ENCODE measurements at places on chromosomes 1 and 21.

- no peak for DNase-seq
Measured at GRCh38 chr1:221336126-221336525, 405.8 kb downstream of the DUSP10 start.

DNA sequence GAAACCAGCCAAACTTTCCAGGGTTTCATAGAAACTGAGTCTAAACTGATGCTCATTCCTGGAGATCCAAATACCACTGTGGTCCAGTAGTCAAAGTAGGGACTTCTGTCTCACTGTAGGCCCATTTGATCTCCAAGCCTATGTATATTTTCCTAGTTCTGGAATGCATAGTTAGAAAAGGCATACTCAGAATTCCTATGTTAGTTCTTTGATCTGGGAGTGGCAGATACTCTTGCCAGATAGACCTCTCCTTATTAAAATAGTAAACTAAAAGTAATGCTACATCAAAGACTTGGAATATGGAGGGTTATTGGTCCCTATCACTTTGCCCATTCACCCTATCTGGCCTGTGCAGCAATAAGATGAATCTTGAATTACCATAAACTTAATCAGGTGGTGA lies 10.4 kb upstream of the SGIP1 start:
- DNase-seq: no peak

DNA sequence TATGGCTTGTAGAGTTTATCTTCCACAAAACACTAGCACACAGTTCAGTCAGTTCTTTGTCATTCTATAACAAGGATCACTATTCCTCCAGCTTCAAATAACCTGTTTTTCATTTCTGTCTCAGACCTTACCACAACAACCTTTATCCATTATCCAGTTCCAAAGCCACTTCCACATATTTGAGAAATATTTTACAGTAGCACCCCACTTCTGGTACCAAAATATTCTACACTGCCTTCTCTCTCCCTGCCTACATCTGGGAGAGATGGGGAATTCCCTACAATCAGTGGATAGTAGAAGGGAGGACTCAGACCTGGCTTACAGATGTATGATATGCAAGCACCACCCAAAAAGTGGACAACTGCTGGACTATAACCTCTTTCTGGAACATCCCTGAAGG lies 651.4 kb downstream of the ADGRL2 start:
- DNase-seq: no peak

DNA sequence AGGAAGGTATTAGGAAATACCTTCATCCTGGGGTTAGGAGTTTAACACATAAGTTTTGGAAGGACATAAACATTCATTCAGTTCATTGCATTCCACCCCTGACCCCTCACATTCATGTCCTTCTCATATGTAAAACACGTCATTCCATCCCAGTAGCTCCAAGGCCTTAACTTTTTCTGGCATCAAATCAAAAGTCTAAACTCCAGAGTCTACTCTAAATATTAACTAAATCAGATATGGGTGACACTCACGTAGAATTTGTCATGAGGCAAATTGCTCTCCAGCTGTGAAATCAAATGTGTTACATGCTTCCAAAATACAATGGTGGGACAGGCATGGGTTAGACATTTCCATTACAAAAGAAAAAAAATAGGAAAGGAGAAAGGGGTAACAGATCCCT lies 298.2 kb upstream of the LRRC7 start:
- no peak for DNase-seq

- DNase-seq: peak; percentile 18
Measured at GRCh38 chr1:56645677-56646305, 677 bp downstream of the PRKAA2 start.

GRCh38 chr1:183215076-183215720 lies 29.1 kb downstream of the LAMC2 start:
- DNase-seq: peak; percentile 63

DNA sequence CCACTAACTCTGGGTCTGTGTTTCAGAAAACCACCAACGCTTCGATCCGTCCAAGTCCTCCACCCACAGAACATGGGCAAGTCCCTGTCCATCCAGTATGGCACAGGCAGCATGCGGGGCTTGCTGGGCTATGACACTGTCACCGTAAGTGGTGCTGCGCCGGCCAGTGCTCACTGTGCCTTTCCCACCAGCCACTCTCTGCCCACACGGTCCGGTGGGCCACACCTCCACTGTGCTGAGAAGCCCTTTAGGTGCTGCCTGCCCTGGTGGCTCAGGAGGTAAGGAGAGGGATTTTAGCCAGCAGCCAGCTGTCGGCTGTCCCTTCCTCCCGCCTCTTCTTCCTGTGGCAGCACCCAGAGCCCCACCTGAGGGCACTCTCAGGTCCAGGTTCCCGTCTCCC lies 33.9 kb downstream of the PROK1 start:
- DNase-seq: no peak

GRCh38 chr1:154352245-154352580 lies 26.9 kb downstream of the ATP8B2 start:
- DNase-seq: no peak

GRCh38 chr1:239899747-239900146 lies 191.9 kb upstream of the FMN2 start:
- no peak for DNase-seq

DNA sequence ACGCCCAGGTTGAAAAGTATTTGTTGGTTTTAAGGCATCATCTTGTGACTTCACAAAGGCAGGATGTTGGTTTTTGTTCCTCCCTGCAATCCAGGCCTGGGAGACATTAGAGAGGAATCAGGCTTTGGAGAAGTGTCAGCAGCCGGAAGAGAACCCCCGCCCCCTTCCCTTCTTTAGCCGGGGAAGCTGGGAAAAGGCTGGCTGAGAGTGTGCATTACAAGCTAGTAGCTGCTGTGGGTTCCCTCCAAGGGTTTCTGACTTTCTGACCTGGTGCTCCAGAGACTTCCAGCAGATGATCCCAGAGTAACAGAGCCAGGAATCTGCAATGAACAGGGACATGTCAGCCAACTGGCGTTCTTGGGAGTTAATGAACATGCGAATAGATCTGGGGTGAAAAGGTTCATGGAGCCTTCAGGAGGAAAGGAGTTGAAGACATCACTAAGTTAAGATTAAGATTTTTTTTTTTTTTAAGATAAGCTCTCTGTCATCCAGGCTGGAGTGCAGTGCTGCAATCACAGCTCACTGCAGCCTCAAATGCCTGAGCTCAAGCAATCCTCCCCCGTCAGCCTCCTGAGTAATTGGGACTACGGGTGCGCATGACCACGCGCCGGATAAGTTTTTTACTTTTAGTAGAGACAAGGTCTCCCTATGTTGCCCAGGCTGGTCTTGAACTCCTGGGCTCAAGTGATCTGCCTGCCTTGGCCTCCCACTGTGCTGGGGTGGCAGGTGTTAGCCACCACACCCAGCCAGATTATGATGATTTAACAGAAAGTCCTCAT lies 7.5 kb downstream of the DISP3 start:
- no peak for DNase-seq

DNA sequence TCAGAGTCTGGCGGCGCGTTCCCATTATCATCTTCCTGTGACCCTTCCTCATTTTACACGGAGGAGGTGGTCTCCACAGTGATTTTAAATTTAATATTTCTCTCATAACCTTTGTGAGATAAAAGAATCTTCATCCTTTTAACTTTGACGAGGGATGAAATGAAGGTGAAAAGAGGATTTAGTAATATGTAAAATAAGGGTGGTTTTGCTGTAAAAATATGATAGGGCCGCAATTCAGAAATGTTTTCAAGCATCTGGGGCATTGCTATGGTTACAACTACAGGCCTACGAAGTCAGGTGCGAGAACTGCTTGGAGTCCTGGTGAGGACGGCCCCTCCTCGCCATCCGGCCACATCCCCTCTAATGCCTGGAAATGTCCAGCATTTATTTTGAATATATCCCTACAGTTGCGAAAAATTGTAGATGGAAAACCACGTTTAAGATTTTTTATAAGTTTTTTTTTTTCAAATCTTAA lies 422 bp upstream of the RSBN1 start:
- DNase-seq: no peak

DNA sequence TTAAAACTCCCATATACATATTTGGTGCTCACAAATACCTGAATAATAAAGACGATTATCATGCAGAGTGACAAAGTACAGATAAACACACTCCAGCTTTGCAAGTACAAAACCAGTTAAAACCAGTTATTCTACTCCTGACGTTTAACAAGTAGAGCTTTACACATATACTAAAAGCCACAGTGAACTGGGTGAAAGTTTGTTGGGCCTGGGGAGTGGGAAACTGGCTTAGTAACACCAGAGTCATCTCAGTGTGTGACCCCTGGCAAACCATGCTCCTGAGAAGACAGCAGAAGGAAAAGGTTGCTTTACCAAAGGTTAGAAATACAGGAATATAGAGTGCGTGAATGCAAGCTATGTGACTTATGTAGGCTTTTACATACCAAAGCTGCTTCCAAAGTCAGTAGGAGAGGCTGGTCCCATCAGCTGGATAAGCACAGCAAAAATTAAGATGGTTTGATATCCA lies 148.1 kb downstream of the NRIP1 start:
- no peak for DNase-seq

DNA sequence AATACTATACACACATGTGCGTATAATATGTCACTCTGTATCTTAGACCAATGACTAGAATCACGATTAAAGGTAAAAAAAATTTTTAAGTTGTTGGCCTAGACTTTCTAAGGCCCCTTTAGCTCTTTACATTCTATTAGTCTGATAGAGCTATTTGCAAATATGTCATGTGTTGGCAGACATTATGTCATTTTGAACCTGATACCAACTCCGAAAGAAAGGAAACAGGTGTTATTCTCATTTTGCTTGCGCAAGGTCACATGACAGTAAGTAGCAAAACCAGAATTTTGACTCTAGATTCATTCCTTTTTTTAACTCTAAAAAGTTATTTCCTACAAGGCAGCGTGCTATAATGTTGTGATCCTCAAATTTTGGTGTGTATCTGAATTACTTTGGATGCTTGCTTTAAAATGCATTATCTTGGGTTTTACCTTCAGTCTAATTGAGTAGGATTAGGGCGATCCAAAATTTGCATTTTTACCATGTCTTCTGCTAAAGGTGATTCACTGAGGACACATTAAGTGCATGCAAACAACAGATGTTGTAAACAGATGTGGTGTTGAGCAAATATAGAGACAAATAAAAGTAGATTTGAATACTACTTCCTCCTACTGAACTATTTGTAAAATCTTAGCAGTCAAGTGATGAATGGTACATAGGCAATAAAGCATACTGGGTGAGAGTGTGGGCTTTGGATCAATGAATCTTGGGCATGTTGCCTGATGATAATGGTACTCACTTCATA lies 63.5 kb upstream of the KIAA1614 start:
- DNase-seq: no peak

GRCh38 chr1:65197636-65198035 lies 49.6 kb downstream of the AK4 start:
- DNase-seq: no peak

- DNase-seq: no peak
Measured at GRCh38 chr1:31624309-31624708, 6.8 kb downstream of the HCRTR1 start.

DNA sequence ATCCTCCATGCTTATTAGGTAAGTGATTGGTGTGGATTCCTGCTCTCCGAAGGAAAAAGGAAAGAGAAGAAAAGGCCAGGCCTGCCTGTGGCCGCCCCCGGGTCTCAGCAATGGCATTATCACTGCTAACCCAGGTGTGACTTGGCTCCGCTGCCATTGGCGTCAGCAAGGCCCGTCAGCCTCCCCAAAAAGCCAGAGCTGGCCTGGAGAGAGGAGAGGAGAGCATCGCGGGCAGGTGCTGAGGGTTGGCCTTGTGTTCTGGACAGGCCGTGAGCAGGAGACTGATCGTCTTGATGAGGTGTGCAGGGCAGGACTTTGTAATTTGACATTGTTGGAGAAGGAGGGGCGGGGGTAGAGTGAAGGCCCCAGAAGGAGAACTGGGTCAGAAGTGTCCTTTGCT lies 186.4 kb downstream of the CAMTA1 start:
- no peak for DNase-seq
